ENCODE measurements at places on chromosomes 3 and 15. TPM values are rescaled to one million over a fixed set of nuclear protein-coding genes. Genes with fewer than 3 reads are reported as not detected.

DNA sequence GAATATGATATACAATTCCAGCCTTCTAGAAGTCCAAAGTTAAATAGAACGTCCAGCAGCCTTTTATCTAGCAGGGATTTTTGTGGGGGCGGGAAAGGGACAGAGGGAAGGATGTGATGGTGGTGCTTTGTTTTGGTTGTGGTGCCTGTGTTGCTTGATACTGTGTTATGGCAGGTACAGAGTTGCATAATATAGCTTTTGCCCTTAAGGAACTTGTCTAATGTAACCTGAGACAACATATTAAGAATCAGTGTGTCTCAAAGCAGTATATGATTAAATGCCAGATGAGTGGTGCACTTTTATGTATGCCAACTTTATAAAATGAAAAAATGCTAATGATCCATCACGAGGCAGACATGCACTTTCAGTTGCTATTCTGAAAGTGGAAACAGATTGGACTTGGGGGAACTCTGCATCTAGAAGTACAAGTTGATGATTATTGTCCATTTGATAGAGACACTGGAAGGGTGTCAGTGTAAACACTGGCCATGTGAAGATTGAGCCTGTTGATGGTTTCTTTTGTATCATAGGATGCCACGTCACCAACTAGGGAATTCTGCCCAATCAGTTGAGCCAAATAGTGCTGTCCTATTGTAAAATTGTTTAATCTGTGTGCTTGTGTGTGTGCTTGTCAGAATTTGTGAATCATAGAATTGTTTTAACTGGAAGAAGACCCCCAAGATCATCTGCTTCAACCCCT lies 23.0 kb downstream of the NEO1 start:
- no peak for DNase-seq

DNA sequence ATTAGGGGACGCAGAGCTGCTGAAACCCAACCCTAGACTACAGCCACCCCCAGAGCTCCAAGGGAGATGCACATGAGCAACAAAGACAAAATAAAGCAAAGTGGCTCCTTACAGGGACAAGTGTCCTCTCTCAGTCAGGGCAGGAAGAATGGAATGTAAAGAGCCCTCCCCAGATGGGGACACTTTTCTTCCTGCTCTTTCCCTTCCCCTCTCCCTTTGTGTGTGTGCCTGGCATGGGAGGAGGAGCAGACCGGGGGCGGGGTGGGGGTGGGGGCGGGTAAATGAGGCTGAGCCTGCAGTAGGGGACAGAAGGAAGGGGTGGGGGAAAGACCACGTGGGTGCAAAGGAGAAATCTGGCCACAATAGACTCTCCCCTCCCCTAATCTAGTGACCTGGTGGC lies 37.4 kb downstream of the ACAA1 start:
- no peak for DNase-seq

DNA sequence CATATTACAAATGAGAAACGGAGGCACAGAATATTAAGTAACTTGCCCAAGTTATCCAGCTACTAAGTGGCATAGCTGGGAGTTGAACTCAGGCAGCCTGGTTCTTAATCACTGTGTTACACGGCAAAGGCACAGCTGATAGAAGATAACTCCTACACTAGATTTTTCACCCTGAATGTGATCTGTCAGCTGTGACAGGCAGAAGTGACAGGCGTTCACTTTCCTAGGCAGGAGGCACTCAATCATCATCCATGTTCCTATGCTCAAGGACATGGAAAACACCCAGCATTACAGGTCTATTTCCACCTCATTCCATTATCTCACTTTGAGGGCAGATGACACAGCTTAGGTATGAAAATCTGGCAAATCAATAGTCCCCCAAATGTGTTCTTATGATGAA lies 35.6 kb downstream of the TBC1D2B start:
- no peak for DNase-seq

DNA sequence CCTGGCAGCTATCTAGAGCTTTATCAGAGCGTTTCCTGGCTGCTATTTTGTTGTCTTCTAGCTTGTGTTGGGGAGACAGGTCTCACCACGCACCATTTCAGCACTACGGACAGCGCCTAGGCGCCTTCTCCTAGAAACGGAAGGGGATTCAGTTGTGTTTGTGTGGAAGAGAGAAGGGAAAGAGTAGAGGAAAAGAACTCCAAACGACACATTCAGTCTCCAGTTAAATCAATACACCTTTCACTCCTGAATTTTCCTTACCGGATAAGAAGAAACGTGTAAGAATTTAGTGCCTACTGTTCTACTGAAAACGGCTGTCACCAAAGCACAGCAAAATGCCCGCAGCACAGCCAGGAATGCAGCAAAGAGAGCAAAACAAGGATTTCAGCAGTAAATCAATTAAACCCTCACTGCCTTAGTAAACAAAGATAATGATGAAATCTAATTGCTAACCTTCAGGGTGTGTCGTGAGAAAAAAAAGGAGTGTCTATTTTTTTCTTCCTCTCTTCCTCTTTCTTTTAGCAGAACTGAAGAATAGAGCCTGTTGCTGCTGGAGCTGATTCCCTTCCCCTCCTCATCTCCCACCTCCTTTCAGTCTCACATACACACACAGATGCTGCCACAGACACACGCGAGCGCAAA lies 412 bp upstream of the CTXN2 start:
- DNase-seq, result peak; percentile 89

DNA sequence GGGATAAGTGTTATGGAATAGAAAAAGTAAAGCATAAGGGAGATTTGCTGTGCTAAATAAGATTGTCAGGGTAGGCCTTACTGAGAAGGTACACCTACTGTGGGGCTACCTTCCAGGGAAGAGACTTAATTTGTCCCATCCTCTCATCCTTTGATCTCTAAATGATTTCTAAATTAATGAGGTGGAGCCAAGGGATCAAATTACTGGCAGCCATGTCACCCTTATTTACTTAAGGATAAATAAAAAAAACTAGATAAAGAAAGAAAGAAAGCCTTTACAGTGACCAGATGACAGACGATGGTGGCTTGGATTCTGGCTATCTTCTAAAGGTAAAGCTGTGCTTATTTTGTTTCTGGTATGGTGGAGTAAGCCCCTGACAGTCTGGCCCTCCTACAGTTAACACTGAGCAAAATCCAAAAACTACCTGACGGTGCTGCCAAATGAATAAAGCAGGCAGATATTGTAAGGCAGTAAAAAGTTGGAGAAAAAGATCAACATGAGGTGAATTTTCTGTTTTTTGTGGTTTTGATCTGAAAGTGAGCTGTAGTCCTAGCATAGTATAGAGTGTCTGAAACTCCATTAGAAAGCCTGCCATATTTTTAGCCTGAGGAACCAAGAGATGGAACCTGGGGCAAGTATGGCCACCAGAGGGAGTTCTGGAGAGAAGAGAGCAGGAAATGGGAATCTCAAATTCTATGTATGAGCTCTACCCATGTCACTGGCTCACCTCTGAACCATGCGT lies 285.1 kb upstream of the MANF start:
- DNase-seq, result peak; percentile 49

GRCh38 chr3:166123576-166123975 lies 286.4 kb upstream of the BCHE start:
- no peak for DNase-seq

- no peak for DNase-seq
Observed at GRCh38 chr15:68431037-68431791, 749 bp downstream of the ITGA11 start.

DNA sequence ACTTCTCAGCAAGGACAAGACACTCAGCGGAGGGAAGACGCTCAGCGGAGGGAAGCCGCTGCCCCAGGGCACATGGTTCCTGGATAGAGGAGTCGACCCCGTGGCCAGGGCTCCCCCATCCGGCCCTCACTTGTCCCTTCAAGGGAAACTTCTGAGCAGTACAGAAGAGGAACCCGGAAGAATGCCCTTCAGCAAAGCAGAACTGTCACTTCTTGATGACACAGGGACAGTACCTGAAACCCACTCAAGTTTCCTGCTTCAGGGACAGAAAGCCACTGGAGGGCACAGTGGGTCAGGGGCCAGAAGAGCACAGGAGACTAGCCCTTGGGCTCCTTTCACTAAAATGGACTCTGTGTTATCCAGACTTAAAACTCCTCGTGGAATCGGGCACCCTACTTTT lies 97.8 kb upstream of the RPL32 start:
- no peak for DNase-seq

GRCh38 chr15:39919748-39920509 lies at the start of gene GPR176:
Gene GPR176 (minus strand): TSS chr15:39920266. CDS start chr15:39920026, 240 bp downstream.
- DNase-seq, result peak; percentile 45

- peak; percentile 80 for DNase-seq
Observed at GRCh38 chr3:54954022-54954421, 26.2 kb upstream of the LRTM1 start.

DNA sequence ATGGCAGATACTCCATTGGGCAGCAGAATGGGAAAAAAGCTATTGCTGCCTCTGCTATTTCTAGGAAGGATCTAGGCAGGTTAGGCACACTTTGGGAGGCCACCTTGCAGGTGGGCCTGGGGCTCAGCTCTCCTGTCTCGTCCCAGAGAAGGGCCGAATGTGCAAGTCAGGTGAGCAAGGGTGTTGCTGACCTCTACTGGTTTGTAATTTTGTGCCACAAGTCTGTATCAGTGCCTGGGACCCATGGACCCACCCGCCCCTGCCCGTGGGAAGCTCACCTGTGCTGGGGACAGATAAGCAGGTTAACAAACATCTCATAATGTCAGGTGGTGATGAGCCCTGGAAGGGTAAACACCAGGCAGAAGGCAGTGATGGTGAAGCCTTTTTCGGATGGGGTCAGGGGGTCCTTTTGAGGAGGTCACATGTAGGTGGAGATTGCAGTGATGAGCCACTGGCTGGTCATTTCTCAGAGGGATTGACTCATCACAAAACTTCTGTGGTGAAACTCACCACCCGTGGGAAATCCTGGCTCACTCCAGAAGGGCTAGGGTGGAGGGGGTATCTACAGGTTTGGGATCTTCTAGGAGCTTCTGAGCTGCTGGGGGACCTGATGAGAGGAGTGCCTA lies 161.3 kb downstream of the KLF13 start:
- no peak for DNase-seq

GRCh38 chr3:114408736-114409670 lies 115.2 kb downstream of the TIGIT start:
- DNase-seq, result no peak

DNA sequence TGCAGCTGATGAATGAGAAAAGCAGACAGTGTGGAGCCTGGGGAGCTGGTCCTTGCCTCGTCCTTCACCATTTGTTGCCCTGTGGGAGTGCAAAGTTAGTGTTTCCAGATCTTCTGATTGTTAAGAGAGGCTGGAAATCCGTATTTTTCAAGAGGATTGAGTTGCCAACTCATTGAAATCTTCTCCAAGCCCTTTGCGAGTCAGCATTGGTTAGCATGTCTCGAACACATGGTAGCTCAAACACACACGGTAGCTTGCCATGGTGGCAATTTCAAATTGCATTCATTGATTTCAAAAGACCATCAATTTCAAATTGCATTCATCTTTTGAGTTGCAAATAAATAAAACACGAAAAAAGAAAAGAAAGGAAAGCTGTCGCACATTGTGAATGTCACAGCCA lies 70.7 kb downstream of the SLCO3A1 start:
- DNase-seq, result no peak

GRCh38 chr15:77093436-77093835 lies 22.5 kb upstream of the TSPAN3 start:
- no peak for DNase-seq

DNA sequence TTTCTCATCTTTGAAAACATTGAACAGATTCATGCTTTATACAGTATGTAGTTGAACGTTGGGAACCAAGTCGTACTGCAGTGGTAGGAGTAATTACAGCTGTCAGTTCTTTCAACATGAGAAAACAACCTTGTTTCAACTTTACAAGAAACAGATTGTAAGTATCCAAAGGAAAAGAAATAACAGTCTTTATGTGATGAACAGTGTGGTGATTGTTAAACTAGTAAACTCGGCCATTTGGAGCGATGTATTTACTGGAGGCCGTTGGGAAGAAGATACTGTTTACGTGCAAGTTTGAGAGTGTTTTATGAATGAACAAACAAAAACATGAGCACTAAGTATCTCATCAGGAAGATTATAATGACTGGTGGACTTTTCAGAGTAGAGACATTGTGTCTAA lies 48.4 kb downstream of the EPHA3 start:
- no peak for DNase-seq

- DNase-seq, result no peak
Observed at GRCh38 chr3:8632402-8633237, 12.0 kb downstream of the SSUH2 start.

- no peak for DNase-seq
Observed at GRCh38 chr3:20999661-21000060, 751.3 kb downstream of the ZNF385D start.

- no peak for DNase-seq
Observed at GRCh38 chr15:50181969-50182218, at the start of gene SLC27A2. Gene SLC27A2 (plus strand): TSS chr15:50182196. CDS start chr15:50182428, 232 bp downstream.

GRCh38 chr15:49876401-49877038 lies 242.5 kb downstream of the ATP8B4 start:
- DNase-seq, result no peak

DNA sequence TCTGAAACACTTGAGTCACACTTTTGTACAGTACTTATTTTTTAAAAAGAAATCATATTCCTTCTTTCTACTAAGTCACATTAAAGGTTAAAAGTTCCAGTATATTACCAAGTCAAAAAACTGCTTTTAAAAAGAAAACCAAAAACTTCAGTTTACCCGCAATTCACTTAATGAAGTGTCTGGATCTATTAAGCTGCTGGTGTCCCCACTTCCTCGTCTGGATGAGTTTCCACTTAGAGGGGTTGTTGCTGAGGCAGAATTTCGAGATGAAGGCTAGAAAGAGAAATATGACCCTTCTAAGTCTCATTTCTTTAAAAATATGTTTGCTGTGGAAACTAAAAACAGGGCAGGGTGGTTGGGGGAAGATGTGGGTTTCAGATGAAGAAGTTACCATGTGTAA lies 79.7 kb downstream of the LRRFIP2 start:
- no peak for DNase-seq

DNA sequence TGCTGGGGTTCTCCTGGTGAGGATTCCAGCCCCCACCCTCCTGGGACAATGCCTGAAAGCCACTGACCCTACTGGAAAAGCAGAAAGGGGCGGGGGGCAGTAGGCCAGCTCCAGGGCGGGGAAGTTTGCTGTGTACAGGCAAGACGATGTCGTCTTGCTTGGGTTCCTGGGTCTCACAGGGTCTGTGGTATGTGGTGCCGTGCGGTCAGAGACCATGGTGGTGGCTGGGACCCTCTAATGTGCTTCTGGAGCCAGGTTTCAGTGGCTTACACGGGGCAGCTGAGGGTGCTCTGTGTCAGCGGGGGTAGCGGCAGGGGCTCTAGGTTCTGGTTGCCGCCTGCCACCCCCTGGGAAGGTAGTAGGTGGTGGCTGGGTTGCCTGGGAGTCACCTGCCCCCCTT lies 54.2 kb downstream of the RHCG start:
- no peak for DNase-seq

GRCh38 chr15:60374628-60375081 lies 23.1 kb downstream of the ANXA2 start:
- peak; percentile 55 for DNase-seq

Gene PLAAT1
- 21.9 TPM for polyA plus RNA-seq

Gene C3orf33
- polyA plus RNA-seq, result 3.3 TPM

Gene RHCG
- polyA plus RNA-seq, result 1.3 TPM

Gene PAK2
- polyA plus RNA-seq, result 63.0 TPM

Gene CYP1A1
- polyA plus RNA-seq, result not detected

Gene NR2E3
- polyA plus RNA-seq, result 10.3 TPM

Gene ARRDC4
- polyA plus RNA-seq, result 22.9 TPM

Gene SCN11A
- polyA plus RNA-seq, result 1.7 TPM

Gene GATM
- polyA plus RNA-seq, result 493 TPM

Gene ALPK3
- polyA plus RNA-seq, result 69.7 TPM

Gene FMN1
- 2.1 TPM for polyA plus RNA-seq

Gene GNAT1
- polyA plus RNA-seq, result 0.31 TPM

Measured in muscle of back (tissue), 13 donors.